Fibroblast of skin of scalp (primary cell): ENCODE measurements at places on chromosomes 12 and 14.
A peak's percentile ranks its signal among the peaks of the same experiment; 100 is the strongest.

DNA sequence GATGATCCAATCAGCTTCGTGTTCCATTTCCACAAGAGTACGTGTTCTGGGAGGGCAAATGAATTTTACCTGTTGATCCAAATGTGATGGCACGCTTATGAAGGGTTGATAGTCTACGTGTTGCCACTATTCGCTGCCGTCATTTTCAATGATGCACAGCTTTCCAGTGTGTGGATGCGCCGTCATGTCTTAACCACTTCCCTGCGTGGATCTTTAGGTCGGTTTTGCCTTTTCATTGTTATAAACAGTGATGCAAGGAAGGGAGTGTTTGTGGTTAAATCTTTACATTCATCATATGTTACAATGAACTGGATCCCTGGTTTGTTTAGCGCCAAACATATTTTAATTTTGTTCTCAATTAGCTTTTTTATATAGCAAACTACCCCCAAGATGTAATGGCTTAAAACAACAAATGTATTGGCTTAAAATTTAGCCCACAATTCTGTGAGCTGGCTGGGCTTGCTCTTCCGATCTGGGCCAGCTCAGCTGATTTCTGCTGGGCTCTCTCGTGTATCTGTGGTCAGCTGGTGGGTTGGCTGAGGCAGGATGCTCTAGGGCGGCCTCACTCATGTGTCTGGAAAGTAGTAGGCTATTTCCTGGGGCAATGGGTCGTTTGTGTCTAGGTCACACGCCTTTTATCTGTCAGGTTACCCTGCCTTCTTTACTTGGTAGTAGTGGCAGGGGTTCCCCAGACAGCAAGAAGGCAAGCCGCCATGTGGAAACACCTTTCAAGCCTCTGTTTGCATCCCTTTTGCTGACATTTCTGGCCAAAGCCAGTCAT lies 176.7 kb downstream of the CRADD start:
- no peak for DNase-seq

DNA sequence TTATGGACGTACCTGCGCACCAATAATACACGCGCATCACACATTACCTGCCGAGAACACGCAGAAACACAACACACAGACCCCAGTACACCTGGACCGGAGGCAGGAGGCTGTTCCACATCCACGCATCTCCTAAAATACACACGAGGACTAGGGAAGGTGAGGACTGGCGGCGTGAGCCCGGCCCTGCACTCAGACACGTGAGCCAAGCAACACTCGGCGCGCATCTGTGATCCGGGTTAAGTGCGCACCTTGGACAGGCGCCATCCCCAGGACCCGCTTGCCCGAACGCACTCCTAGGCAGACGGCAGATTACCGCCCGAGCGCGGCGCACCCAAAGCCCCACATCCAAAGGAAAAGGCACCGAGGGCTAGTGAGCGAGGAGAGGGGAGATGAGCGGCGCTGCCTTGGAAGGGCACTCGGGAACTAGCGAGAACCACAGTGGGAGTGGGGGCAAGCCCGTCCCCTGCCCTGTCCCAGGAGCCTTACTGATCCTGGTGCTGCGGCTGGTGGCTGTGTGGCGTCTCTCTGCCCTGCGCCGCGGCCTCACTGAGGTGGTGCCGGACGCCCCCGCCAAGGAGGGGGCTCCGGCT lies 417 bp downstream of the GLS2 start:
- no peak for DNase-seq

DNA sequence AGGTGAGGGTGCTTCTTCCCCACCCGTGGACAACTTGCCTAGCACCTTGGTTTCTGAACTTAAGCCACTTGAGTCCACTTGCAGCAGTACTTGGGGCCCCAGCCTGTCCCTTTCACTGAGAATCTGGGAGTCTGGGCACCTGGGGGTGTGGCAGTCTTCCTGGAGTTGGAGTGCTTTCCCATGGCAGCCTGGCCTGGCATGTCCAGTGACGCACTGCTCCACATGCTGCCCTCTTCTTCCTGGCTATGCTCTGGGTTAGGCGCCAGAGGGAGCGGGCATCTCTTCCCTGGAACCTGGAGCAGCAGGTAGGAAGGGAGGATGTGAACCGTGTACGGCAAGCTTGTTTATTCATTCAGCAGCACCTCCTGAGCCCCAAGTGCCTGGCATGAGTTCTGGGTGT lies 76.4 kb downstream of the PAPOLA start:
- no peak for DNase-seq

DNA sequence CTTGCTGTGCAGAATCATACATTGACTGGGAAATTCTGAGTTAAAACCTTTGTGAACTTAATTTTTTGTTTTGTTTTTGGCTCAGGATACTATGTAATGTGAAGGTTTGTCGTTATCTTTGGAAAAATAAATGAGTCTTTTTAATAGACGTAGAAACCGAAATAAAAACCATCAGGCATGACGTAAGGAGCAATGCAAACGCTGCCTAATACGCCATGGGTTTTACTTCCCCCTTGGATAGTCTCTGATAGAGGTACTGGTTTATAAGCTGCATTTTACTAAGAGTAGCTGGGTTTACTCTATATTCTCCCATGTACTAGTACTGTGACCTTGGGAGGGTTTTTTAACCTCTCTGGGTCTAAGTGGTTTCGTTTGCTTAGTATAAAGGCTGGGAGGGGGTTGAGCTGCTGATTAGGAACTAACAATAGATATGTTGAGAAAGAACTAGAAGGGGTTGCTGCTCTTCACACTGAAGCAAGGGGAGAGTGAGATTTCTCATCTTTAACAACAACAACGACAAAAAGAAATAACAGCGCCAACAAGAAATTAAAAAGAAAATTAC lies 66.8 kb upstream of the SLCO1C1 start:
- DNase-seq, result no peak

- DNase-seq, result no peak
Measured at GRCh38 chr12:117313926-117314325, 47.5 kb downstream of the NOS1 start.

- no peak for DNase-seq
Measured at GRCh38 chr12:18502422-18502968, 235.3 kb downstream of the PLCZ1 start.

- no peak for DNase-seq
Measured at GRCh38 chr12:57890191-57891115, 43.9 kb upstream of the CTDSP2 start.

- DNase-seq, result peak; percentile 94
Measured at GRCh38 chr12:94263905-94264561, 115.7 kb downstream of the PLXNC1 start.
